ENCODE measurements at places on chromosomes 3 and 15.
A peak's percentile ranks its signal among the peaks of the same experiment; 100 is the strongest.

DNA sequence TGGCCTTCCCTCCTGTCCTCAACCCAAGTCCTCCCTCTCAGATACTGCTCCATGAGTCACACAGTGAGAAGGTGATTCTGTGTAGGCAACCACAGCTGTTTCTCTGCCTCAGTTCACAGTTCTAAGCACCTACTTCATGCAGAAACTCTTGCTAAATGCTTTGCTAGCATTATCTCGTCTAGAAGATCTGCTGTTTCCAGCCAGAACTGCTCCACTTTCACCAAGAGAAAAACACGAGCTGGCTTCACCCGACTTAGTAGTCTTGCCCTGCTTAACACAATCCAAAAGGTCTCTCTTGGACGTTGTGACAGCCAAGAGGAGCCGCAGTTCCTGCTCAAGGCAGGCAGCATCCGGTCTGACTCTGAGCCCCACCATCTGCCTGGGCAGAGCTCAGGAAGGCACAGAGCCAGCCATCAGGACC is 272.1 kb downstream of the UACA start:
- DNase-seq, result no peak

- DNase-seq, result no peak
Observed at GRCh38 chr3:64756398-64756986, 68.7 kb upstream of the ADAMTS9 start.

- no peak for DNase-seq
Observed at GRCh38 chr3:55175423-55175822, 247.6 kb upstream of the LRTM1 start.

GRCh38 chr3:126468028-126468891 is 7.4 kb downstream of the ZXDC start:
- no peak for DNase-seq

GRCh38 chr3:195441992-195442572 is 738 bp downstream of the ACAP2 start:
- DNase-seq, result no peak

GRCh38 chr3:18030371-18030870 is 288.0 kb upstream of the TBC1D5 start:
- no peak for DNase-seq

- DNase-seq, result no peak
Observed at GRCh38 chr15:98896002-98896721, 111.4 kb downstream of the PGPEP1L start.

DNA sequence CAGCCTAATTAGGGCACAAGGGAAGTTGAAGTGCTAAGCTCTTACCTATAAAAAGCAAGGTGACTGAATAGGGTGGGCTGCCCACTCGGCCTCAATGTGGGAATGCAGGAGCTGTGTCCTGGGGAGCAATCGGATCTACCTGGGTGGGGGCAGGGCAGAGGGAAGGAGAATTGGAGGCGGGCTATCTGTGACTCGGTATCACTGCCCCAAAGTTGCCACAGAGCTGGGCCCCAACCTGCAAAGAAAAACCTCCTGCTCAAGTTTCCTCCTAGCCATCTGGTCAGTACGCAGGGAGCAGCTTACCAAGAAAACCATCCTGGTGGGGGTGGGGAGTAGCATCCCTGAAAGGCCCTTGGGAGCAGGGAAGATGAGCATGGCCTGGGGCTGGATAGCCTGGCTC is 10.7 kb downstream of the CIB2 start:
- no peak for DNase-seq

- DNase-seq, result no peak
Observed at GRCh38 chr15:58331560-58331912, 100.3 kb upstream of the LIPC start.

GRCh38 chr3:142645236-142645793 is 49.1 kb downstream of the PLS1 start:
- no peak for DNase-seq

DNA sequence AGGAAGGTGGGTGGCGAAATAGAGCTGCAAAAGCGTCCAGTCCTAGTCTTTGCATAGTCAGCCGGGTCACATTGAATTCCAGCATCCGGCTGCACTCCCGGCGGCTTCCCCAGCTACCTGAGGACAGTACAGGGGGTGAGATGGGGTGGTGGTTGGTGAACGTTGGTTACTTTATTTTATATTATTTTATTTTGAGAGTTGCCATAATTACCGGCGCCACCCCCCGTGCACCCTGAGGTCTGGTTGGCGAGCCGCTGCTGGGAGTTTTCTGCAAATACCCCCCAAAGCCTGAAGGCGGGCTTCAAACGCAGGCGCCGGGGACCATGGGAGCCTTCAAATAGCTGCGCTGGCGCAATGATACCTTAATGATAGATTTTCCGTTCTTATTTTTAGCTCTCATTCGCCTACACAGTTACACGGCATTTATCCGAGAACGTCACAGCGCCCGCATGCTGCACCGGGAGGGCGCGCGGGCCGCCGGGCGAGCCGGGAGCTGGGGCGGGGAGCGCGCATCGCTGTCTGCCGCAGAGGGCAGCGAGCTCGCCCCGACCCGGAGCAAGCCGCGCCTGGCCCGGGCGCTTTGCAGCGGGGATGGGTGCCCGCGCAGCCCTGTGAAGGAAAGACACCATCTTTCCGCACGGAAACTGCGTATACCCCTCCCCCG is 756 bp upstream of the RASGRF1 start:
- peak; percentile 59 for DNase-seq

- no peak for DNase-seq
Observed at GRCh38 chr3:168272343-168272985, 176.7 kb upstream of the GOLIM4 start.
